Globus pallidus (tissue), 1 donor: ENCODE measurements at places on chromosomes 12 and 14.

DNA sequence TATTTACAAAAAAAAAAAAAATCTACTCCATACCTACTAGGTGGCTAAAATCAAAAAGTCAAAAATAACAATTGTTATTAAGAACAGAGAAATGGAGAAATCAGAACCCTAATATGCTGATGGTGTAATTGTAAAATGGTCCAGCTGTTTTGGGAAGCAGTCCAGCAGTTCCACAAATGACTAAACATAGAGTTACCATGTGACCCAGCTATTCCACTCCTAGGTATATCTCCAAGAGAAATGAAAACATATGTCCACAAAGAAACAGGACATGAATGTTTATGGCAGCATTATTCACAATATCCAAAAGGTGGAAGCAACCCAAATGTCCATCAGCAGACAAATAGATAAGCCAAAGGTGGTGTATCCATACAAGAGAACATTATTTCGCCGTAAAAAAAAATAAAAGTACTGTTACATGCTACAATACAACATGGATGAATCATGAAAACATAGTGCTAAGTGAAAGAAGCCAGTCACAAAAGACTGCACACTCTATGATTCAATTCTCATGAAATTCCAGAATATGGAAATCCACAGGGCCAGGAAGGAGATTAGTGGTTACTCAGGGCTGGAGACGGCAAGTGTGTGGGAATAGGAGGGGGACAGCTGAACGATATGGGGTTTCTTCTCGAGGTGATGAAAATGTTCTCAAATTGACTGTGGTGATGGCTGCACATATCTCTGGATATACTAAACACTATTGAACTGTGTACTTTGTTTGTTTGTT, 9.1 kb upstream of the DPF3 start:
- DNase-seq = no peak

DNA sequence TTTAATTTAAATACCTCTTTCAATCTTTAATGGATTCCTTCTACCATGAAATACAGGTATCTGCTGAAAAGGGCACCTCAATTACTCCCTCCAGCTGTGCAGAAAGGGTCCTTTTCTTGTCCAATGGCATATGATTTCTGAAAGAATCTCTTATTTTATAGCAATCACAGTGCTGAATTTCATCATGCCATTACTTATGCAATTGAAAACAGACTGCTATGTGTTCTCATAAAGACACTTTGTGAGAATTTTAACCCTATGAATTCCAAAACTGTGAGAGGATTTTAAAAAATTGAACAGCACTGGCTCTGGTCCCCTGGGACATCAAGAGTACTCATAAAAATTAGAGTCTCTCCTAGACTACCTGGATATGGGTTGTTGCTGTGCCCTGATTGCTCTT, 45.9 kb upstream of the CNOT2 start:
- DNase-seq = peak; percentile 16

GRCh38 chr12:9064815-9065606, 50.7 kb downstream of the A2M start:
- peak; percentile 57 for DNase-seq

- DNase-seq = no peak
These were observed 36.0 kb upstream of the CLEC14A start for GRCh38 chr14:38291681-38292467.

DNA sequence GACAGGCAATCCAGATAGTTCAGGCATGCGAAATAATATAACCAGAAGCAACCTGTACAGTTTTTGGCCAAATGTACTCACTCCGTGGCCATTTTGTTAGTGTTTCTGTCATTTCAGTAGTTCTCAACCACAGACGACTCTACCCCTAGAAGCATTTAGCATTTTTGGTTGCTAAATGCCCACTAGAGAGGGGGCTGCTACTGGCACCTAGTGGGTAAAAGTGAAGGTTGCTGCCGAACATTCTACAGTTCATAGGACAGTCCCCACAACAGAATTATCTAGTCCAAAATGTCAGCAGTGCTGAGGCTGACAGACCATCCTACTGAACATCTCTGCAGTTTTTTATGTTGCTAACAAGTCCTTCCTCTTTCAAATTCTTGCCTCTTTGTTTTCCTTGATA, 107.4 kb downstream of the TSHR start:
- peak; percentile 23 for DNase-seq

- DNase-seq = no peak
These were observed 5.4 kb downstream of the JAG2 start for GRCh38 chr14:105163040-105163742.

GRCh38 chr12:26298785-26299621, 103.6 kb downstream of the SSPN start:
- peak; percentile 63 for DNase-seq
